ENCODE measurements at places on chromosomes 12 and 14. TPM values are rescaled to one million over a fixed set of nuclear protein-coding genes. Genes with fewer than 3 reads are reported as not detected.

Gene DPY19L2
- polyA plus RNA-seq, result 66.4 TPM

Gene CIROP
- polyA plus RNA-seq, result not detected

GRCh38 chr14:50887476-50887875 is 15.6 kb downstream of the ABHD12B start:
- no peak for DNase-seq

Gene AKAP6
- polyA plus RNA-seq, result 2.7 TPM

DNA sequence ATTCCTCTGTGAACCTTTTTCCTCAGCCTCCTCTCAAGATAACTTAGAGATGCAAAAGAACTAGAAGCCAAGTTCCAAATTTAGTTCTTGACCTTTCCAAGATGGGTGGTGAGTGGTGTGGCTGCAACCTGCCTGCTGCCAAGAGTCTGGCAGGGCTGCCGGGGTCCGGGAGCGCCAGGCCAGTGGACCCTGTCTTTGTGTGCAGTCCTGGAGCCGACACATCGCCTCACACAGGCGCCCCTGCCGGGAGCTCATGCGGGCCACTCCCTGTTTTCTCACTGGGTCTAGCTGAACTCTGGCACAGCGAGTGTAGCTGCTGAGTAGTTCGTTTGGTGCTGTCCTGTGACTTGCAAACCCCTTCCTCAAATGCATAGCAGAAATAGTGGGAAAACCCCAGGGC is 84.9 kb downstream of the CACNA1C start:
- DNase-seq, result no peak

Gene TTC6
- 0.37 TPM for polyA plus RNA-seq

GRCh38 chr14:68630081-68630571 is 162.7 kb downstream of the ZFP36L1 start:
- no peak for DNase-seq

DNA sequence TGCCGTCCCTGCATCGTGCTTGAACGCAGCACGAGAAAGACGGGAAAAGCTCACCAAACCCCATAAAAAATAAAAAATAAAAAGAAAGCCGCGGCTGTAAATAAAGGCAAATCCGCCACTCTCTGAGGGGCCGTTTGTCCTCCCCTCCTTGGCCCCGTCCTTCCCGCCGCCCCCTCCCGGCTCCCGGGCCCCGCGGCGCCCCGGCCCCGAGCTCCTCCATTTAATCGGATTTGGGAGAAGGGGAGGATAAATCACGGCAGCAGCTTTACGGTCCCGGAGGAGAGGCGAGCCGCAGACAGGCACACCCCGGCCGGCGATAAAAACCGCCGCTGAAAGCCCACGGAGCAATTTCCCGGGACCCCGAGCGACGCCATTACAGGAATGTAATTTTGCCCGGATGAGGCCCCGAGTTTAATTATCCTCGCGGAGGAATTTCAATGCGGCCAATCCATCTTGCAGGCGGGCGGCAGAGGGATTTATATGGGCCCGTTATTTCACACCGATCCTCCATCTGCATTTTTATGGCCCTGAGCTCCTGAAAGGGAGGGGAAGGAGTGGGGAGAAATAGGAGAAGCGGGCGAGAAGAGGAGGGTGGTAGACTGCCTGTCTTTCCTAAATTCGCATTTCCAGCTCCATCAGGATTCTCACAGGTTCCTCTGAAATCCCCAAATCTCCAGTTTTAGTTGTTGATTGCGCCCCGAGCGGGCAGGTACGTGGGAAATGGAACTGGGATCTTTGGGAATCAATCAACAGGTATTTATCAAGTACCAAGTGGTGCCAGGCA is 1.3 kb upstream of the ATP5MC2 start:
- no peak for DNase-seq

- DNase-seq, result no peak
Measured at GRCh38 chr14:62003701-62004100, 241.5 kb downstream of the SNAPC1 start.

GRCh38 chr12:11778713-11779685 is 129.5 kb downstream of the ETV6 start:
- no peak for DNase-seq

DNA sequence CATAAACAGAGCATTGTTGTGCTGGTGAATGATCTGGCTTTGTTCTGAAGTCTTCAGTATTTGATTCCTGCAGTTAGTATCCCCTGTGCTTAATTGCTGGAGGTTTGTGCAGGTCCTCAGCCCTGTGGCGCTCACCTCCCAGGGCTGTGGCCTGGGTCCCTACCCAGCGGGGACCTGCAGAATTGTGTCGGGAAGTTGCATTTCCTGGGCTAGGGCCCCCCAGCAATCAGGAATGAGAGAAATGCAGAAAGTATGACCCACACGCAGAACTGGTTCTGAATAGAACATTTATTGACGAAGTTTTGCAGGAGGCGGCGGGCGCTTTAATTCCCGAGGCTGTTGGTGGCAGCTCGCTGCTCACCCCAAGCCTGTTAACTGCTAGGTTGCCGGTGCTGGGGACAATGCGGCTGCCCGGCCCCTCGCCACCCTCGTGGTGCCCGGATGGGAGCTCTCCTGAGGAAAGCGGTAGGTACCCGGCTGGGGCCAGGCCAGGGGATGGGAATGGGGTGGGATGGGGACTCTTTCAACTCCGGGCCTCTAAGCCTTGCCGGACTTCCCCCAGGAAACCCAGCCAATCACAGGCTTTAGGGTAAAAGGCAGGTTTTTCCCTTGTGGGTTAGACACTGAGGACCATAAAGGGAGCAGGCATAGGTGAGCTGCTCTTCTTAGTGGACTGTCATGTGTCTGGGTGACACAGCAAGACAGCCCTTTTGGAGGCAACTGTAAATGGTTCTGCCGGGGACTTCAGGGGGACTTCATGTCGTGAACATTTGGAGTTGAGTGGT is 11.6 kb downstream of the PLEKHG3 start:
- DNase-seq, result no peak

Gene NFYB
- 97.6 TPM for polyA plus RNA-seq

Gene ADAM20
- 0.11 TPM for polyA plus RNA-seq

GRCh38 chr12:103809154-103809553 is 31.9 kb downstream of the NT5DC3 start:
- no peak for DNase-seq

GRCh38 chr14:45120096-45120495 is 14.2 kb downstream of the FKBP3 start:
- no peak for DNase-seq

DNA sequence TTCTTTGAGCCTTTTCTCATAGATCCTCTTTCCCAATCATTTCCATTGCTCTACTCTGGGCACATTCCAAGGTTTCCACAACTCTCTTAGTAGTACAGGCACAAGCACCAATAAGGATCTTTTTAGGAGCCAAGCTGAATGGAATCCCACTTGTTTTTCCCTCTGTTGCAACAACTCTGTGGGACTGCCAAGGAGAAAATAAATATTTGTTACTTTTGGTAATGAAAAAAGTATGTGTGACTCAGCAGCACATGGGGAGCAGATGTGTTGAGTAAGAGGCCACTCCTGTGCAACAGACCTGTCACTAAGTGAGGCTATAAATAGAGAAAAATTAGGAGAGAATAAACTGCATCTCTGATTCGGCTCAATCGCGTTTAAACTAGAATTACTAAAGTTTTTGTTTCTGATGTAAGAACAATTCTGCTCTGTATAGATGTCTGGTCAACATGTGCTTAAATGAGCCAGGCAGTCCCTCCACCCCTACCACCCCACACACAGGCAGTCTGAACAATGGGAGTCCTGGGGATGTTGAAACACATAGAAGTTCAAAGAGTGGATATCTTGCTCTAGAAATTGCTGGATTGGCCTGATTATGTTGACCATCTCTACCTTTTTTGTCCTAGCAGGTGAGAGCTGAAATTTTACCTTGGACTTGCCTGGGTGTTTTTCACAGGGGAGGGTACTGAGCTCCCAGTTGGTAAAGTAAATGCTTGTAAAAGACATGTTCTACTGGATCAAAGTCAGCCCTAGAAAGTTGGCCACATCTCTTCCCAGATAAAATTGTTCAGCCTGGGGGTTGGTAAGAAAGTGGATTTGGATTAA is 244.3 kb upstream of the NOVA1 start:
- DNase-seq, result no peak

DNA sequence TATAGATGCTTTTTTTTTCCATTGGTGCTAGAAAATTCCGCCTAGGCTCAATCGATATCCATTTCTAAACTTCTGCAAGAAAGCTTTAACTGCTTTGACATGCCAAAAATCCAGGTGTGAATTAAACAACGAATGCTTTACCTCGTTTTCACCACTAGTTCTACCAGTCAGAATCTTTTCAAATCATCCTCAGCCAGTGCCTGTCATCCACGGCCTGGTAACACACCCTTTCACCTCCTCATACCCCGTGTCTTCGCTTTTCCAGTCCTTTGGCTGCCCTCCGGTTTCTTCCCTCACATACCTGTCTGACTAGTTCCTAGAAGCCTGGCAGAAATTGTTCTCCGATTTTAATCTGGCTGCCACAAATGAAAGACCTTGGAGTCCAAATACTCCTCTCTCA is 1.4 kb upstream of the PHC1 start:
- peak; percentile 9 for DNase-seq

DNA sequence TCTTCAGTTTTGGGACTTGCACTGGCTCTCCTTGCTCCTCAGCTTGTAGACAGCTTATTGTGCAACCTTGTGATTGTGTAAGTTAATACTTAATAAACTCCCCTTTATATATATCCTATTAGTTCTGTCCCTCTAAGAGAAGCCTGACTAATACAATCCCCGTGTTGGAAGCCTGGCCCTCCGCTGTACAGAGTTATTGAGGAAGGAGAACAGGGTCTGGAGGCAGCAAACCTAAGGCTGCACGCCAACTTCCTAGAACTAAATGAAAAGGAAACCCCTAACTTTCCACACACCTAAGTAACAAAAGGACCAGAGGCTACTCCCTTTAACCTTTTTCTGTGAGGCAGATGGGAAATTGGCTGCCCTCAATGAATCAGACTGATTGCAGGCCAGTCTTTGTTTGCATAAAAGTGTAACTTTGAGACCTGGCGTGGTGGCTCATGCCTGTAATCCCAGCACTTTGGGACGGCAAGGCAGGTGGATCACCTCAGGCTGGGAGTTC is 42.6 kb upstream of the LIMA1 start:
- no peak for DNase-seq

All from renal cortex interstitium (tissue), 15 donors.